ENCODE measurements at places on chromosomes 1 and 21.

- DNase-seq = no peak
- no peak overlapping the region for H3K27ac ChIP-seq
- no peaks in the 10 kb centered on the region for H3K27me3 ChIP-seq
Measured at GRCh38 chr1:220838578-220838977, 40.7 kb upstream of the HLX start.

- H3K4me1 ChIP-seq = no peaks in the 10 kb centered on the region
- H3K36me3 ChIP-seq = no peaks in the 10 kb centered on the region
- DNase-seq = no peak
- H3K27ac ChIP-seq = no peak overlapping the region
- H3K4me3 ChIP-seq = no peak overlapping the region
- peaks cover 10% of the 10 kb centered on the region for H3K27me3 ChIP-seq
Measured at GRCh38 chr21:34936883-34937563, 112.1 kb downstream of the RUNX1 start.

DNA sequence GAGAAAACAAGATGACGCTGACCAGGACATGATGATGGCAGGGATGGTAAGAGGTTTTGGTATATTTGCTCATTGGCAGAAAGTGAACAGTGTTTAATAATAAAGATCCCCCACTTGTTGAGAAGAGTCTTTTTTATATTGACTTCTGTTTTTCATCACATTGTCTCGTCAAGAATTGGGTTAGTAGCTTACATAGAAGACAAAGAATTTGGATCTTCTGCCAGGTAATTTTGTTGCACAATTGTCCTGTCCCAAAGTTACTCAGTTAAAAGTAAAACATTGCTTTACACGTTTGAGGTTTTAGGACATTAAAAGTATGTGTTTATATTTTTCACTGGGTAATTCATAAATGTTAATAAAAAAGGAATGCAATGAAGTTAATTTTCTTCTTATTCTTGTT, 48.3 kb upstream of the LAMC2 start:
- H3K36me3 ChIP-seq = peaks cover 38% of the 10 kb centered on the region
- DNase-seq = no peak
- H3K27ac ChIP-seq = peak overlapping the region; percentile 12
- H3K4me3 ChIP-seq = no peak overlapping the region

DNA sequence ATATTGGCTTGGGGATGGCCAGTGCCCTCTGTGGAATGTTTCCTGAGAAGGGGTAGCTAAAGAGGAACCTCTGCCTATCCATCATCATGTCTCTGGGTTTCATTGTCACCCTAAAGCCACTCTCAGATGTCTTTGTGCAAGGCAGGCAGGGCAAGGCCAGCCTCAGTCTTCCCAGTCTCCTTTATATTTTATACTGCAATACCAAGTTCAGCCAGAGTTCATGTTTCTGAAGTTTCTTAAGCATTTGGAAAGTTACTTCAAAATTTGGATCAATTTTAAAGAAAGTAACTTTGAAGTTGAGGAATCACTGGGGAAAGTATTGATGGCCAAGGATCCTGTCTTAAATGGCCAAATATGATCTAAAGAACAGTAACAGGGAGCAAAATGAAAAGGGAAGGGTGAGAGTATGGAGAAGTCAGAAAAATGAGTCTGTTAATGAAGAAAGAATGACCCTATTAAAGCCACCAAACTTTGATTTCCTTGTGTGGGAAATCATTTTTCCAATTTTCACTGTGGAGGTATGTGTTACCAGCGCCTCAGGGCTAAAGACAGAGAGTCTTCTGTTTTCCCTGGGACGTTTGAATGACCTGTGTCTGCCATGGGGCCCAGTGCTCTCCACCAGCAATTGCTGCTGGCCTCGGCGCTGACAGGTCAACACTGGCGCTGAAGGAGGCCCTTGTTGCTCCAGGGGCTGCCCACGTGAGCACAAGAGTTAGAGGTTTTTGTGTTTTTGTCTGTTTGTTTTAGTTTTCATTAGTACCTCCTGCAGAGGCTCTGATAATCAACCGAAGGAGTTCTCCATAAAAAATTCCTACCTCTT, 93.9 kb downstream of the ATP5PO start:
- no peak overlapping the region for H3K4me3 ChIP-seq
- DNase-seq = no peak
- peaks cover 27% of the 10 kb centered on the region for H3K4me1 ChIP-seq
- no peaks in the 10 kb centered on the region for H3K27me3 ChIP-seq
- H3K36me3 ChIP-seq = no peaks in the 10 kb centered on the region

GRCh38 chr1:244371242-244372141, 80.2 kb downstream of the ADSS2 start:
- H3K36me3 ChIP-seq = no peaks in the 10 kb centered on the region
- H3K4me3 ChIP-seq = no peak overlapping the region
- no peak for DNase-seq
- H3K27ac ChIP-seq = no peak overlapping the region
- H3K4me1 ChIP-seq = no peaks in the 10 kb centered on the region

DNA sequence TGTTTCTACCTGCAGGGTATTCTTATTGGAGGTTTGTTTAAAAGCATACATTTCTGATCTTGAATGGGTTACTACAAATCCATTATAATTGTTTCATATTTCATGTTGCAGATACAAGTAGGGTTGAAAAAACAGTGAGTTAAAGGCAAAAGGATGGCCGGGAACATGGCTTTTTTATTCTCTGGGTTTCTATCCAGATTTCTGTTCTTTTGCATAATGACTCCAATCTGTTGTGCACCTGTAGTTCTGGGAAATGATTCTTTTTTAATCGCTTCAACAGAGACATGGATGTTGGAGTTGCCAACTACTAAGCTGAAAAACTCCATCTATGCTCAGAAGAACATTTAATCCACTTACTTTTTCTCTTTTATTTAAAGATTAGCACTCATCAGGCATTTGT, 2.7 kb upstream of the ADAMTS1 start:
- H3K27me3 ChIP-seq = no peaks in the 10 kb centered on the region
- H3K27ac ChIP-seq = peak overlapping the region; percentile 99
- H3K4me3 ChIP-seq = no peak overlapping the region
- DNase-seq = no peak
- no peaks in the 10 kb centered on the region for H3K36me3 ChIP-seq

GRCh38 chr1:100708476-100709062, 11.0 kb upstream of the VCAM1 start:
- DNase-seq = no peak
- no peak overlapping the region for H3K4me3 ChIP-seq
- H3K27ac ChIP-seq = peak overlapping the region; percentile 19
- peaks cover 8% of the 10 kb centered on the region for H3K4me1 ChIP-seq
- H3K36me3 ChIP-seq = no peaks in the 10 kb centered on the region
- no peaks in the 10 kb centered on the region for H3K27me3 ChIP-seq

GRCh38 chr1:161935264-161935663, 88.4 kb downstream of the OLFML2B start:
- no peaks in the 10 kb centered on the region for H3K27me3 ChIP-seq
- no peak overlapping the region for H3K4me3 ChIP-seq
- H3K27ac ChIP-seq = peak overlapping the region; percentile 40

DNA sequence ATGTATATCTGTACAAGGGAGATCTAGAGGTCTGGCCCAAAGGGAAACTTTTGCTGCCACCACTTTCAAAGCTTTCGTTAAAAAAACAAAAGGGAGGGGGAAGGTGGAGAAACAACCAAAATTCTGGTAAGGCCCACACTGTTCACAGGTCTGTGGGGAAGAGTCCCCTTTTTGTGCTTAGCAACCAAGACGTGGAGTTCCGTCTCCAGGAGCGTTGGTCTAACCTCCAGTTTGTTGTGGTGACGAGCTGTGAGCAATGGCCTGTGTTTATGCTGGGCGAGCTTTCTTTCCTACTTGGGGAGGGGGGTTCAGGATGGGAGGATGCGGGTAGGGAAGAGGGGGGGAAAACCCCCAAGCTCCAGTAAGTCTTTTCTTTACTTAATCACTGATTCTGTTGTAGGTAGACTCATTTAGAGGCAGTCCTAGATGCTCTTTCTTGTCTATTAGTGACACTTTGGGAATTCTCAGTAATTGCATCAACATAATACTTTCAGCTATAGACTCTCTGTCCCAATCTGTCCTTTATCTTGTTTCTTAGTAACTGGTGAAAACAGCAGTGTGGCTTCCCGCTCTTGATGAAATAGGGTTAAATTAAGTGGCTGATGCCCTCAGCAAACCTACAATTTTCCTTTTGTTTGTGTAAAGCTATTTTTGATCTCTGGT, 1.5 kb downstream of the HIPK1 start:
- H3K27me3 ChIP-seq = no peaks in the 10 kb centered on the region
- no peaks in the 10 kb centered on the region for H3K36me3 ChIP-seq
- DNase-seq = no peak
- H3K4me3 ChIP-seq = peak overlapping the region; percentile 86
- peaks cover 42% of the 10 kb centered on the region for H3K4me1 ChIP-seq
- H3K27ac ChIP-seq = peak overlapping the region; percentile 91

DNA sequence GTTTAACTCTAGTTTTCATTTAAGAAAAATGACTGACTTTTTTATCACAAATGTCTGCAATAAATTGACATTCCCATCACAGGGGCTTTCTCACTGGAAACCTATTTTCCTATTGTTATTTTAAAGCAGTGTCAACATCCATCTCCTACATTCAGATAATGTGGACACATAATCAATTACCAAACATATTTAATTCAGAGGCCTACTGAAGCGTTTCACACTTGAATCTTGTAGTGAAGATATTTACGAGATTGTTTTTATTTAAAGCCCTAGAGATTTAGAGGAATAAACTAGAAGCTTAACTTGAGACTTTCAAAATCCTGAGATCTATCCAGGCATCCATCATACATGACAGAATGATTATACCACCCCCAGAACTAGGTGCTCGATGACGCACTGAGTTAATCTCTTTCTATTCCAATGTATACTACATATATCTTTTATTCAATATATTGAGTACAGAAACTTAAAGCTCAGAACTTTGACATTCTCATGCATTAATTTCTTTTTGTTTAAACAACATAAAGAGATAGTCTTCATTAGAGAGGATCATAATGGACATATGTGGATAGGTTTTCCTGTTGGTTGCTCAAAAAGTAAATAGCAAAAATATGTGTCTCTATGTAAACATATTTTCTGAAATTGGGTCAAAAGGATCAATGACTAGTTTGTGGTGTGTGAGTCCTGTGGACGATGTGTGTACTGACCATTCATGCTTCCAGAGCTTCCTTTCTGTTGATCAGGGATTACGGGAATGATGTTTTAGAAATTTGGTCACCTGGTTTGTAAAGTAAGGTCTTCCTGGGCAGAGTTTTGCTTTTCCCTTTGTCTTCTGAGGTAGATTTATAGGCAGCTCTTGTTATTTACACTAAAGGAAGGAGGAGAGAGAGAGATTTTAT, 171.5 kb upstream of the HMCN1 start:
- no peaks in the 10 kb centered on the region for H3K27me3 ChIP-seq
- no peak overlapping the region for H3K4me3 ChIP-seq
- H3K27ac ChIP-seq = no peak overlapping the region
- no peaks in the 10 kb centered on the region for H3K36me3 ChIP-seq
- peaks cover 6% of the 10 kb centered on the region for H3K4me1 ChIP-seq

DNA sequence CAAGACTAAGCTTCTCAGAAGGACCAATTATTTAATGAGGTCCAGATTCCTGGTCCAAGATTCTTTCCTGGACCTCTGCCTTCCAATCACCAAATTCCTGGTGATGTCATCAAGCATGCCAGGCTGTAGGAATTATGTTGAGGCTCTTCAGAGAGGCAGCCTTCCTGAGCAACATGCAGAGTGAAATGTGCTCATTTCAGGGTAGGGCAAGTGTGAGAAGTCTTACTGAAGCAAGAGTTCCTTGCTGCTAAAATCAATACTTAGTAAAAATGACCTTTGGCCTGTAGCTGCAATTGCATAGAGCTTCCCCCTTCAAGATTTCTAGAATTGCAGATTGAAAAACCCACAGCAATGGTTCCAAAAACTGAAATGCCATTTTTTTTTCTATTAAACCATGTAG, 31.7 kb upstream of the BCAR3 start:
- DNase-seq = no peak
- H3K4me1 ChIP-seq = peaks cover 9% of the 10 kb centered on the region
- no peaks in the 10 kb centered on the region for H3K36me3 ChIP-seq
- no peak overlapping the region for H3K27ac ChIP-seq
- H3K4me3 ChIP-seq = no peak overlapping the region

- no peak overlapping the region for H3K27ac ChIP-seq
- no peaks in the 10 kb centered on the region for H3K4me1 ChIP-seq
- H3K27me3 ChIP-seq = no peaks in the 10 kb centered on the region
- H3K4me3 ChIP-seq = no peak overlapping the region
- DNase-seq = no peak
Measured at GRCh38 chr1:47839433-47839760, 157.8 kb downstream of the TRABD2B start.

DNA sequence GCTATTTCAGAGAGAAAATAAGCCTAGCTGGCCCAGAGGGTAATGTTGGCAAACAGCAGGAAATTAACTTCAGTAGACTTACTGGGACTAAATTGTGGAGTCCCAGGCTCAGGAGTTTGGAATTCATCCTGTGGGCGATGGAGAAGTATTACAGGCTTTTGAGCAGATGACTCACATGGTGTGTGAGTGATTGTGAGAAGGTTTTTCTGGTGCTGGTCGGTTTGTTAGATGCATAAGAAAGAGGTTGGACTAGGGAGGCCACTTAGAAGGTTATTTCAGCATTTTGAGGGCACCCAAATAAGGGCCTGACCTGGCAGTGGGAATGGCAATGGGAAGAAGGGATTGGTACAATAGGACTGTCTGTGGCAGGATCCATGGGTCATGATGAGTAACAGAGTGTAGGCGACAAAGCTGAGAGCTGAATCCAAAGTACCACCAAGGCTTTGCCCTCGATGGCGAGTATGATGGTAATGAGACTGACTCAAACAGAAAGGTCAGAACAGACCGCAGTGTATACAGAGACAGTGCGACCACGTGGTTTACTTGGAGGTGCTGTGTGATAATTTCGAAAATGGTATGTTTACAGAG, 69.2 kb upstream of the KIF26B start:
- H3K27ac ChIP-seq = no peak overlapping the region
- H3K4me3 ChIP-seq = no peak overlapping the region
- no peaks in the 10 kb centered on the region for H3K4me1 ChIP-seq
- H3K27me3 ChIP-seq = no peaks in the 10 kb centered on the region
- DNase-seq = no peak

GRCh38 chr21:31426235-31426797, 82.3 kb upstream of the TIAM1 start:
- H3K27me3 ChIP-seq = no peaks in the 10 kb centered on the region
- no peaks in the 10 kb centered on the region for H3K4me1 ChIP-seq
- no peak overlapping the region for H3K4me3 ChIP-seq
- no peak for DNase-seq
- no peaks in the 10 kb centered on the region for H3K36me3 ChIP-seq
- H3K27ac ChIP-seq = no peak overlapping the region

DNA sequence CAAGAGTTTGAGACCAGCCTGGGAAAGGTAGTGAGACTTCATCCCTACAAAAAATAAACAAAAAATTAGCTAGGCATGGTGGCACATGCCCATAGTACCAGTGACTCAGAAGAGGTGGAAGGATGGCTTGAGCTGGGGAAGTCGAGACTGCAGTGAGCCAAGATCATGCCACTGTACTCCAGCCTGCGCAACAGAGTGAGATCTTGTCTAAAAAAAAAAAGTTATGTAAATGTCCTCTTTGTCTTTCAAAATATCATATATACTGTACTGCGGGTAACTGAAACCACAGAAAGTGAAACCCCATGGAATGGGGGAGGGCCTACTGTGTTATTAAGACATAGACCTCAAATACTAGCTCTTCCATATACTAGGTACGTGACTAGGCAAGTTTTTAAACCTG, 20.8 kb downstream of the ACADM start:
- no peak overlapping the region for H3K27ac ChIP-seq
- H3K4me3 ChIP-seq = no peak overlapping the region
- DNase-seq = no peak
- H3K36me3 ChIP-seq = no peaks in the 10 kb centered on the region
- H3K27me3 ChIP-seq = no peaks in the 10 kb centered on the region
- no peaks in the 10 kb centered on the region for H3K4me1 ChIP-seq

- H3K36me3 ChIP-seq = no peaks in the 10 kb centered on the region
- H3K27me3 ChIP-seq = peaks cover 38% of the 10 kb centered on the region
- H3K27ac ChIP-seq = no peak overlapping the region
- H3K4me3 ChIP-seq = peak overlapping the region; percentile 59
- no peak for DNase-seq
- peaks cover 51% of the 10 kb centered on the region for H3K4me1 ChIP-seq
Measured at GRCh38 chr1:92480200-92480812, 6.4 kb downstream of the GFI1 start.
